PC-9 (cell line): ENCODE measurements at places on chromosomes 16 and 17. TPM values are rescaled to one million over a fixed set of nuclear protein-coding genes. Genes with fewer than 3 reads are reported as not detected.

- no peak for DNase-seq
- no peak overlapping the region for H3K27ac ChIP-seq
- H3K4me1 ChIP-seq, result no peaks in the 10 kb centered on the region
- no peaks in the 10 kb centered on the region for H3K27me3 ChIP-seq
Observed at GRCh38 chr17:42584880-42585279, 7.4 kb upstream of the PSMC3IP start.

DNA sequence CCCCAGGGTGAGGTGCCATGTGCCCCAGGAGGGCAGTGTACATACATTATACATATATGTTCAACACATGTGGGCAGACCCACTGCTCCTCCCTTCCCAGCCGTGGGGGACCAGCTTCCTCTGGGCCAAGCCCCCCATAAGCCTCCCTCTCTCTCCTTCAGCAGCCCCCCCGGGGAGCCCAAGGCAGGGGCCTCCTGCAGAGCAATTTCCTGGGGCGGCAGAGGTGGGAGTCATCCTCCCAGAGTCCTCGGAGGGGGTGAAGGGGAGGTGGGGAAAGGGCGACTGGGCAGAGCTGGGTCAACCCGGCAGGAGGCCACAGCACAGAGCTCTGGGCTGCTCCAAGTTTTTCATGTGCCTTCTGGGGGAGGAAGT lies 235.1 kb downstream of the ZNF423 start:
- no peak overlapping the region for H3K27ac ChIP-seq
- no peaks in the 10 kb centered on the region for H3K4me1 ChIP-seq
- H3K36me3 ChIP-seq, result no peaks in the 10 kb centered on the region
- no peak for DNase-seq

DNA sequence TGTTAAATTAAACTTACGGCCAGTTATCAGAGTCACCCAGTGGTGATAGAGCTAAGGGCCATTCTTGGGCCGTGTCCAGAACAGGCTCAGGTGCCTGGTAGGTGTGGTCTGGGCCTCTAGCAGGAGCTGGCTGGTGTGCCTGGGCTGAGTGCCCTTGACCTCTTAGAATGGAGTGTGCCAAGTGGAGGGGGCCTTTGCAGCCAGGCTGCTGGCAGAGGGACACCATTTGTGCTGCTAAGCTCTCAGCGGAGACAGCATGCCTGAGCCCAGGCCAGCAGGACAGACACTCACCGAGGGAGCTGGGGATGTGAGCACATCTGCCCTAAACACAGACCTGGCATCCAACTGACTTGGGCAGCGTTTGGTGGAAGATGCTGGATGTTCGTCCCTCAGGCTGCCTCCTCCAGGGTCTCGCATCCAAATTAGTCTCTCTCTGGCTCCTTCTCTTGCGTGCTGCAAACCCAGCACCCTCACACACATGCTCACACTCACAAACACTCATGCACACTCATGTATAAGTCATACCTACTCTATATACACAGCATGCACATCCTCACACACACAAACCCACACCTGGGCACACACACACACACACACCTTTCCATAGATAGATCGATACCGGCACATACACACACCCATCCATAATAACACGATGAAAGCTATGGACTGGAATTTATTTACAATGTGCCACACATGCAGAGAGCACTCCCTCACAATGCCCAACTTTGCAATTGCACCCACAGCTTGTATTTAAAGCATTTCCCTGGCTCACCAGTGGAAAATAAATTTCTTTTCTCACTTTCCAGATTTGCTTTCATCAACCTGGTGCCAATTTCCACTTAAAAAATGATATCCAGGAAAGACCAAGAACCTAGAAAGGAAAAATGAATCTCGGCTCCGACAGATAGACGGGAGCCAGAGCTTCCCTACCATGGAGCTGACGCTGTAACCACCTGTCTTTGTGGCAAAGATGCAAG lies 33.6 kb upstream of the CDH5 start:
- no peak overlapping the region for H3K27ac ChIP-seq
- DNase-seq, result no peak
- H3K4me3 ChIP-seq, result no peak overlapping the region
- H3K36me3 ChIP-seq, result no peaks in the 10 kb centered on the region

DNA sequence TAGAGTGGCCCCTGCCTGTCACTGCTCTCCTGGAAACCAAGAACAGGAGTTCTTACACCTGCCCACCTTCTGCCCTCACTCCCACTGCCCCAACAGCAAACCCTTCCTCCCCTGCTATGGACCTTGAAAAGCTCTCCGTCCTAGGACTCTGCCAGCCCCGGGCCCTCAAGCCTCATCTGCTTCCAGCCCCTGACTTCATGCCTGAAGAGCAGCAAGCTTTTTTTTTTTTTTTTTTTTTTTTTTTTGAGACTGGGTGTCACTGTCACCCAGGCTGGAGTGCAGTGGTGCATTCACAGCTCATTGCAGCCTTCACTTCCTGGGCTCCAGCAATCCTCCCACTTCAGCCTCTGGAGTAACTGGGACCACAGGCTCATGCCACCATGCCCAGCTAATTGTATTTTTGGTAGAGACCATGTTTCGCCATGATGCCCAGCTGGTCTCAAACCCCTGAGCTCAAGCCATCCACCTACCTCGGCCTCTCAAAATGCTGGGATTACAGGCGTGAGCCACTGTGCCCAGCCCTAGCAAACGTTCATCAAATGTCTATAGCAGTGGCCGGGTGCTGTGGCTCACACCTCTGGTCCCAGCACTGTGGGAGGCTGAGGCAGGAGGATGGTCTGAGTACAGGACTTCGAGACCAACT lies 16.9 kb downstream of the CARHSP1 start:
- H3K4me1 ChIP-seq, result no peaks in the 10 kb centered on the region
- H3K27ac ChIP-seq, result no peak overlapping the region
- H3K27me3 ChIP-seq, result no peaks in the 10 kb centered on the region
- no peak overlapping the region for H3K4me3 ChIP-seq
- DNase-seq, result no peak
- H3K36me3 ChIP-seq, result peaks cover 14% of the 10 kb centered on the region; the same call in 1 of the 2 replicates

DNA sequence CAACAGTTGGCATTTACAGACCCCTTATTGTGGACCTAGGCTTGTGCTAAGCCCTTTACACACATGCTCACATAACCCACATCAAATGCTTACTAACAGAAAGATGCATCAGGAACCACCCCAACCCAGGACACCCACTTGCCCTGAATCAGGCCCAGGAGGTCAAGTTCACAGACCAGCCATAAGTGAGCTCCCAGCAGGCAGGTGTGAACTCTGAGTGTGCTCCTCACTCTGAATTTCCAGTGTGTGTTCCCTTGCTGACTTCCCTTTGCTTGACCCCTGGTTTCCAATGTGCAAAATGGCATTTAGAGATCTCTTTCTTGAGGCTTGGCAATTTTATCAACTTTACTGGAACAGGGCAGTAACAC lies 87.0 kb downstream of the BMERB1 start:
- no peak for DNase-seq
- 0 out of 2 replicates have a peak, but pooled peaks cover 7% of the 10 kb centered on the region for H3K4me1 ChIP-seq
- no peak overlapping the region for H3K4me3 ChIP-seq
- no peaks in the 10 kb centered on the region for H3K36me3 ChIP-seq
- H3K27me3 ChIP-seq, result no peaks in the 10 kb centered on the region

- H3K36me3 ChIP-seq, result peaks cover 7% of the 10 kb centered on the region
- H3K27me3 ChIP-seq, result no peaks in the 10 kb centered on the region
- peak overlapping the region; percentile 86 for H3K27ac ChIP-seq
- H3K4me1 ChIP-seq, result peaks cover 22% of the 10 kb centered on the region
Observed at GRCh38 chr16:2250652-2251295, 613 bp downstream of the ECI1 start.

DNA sequence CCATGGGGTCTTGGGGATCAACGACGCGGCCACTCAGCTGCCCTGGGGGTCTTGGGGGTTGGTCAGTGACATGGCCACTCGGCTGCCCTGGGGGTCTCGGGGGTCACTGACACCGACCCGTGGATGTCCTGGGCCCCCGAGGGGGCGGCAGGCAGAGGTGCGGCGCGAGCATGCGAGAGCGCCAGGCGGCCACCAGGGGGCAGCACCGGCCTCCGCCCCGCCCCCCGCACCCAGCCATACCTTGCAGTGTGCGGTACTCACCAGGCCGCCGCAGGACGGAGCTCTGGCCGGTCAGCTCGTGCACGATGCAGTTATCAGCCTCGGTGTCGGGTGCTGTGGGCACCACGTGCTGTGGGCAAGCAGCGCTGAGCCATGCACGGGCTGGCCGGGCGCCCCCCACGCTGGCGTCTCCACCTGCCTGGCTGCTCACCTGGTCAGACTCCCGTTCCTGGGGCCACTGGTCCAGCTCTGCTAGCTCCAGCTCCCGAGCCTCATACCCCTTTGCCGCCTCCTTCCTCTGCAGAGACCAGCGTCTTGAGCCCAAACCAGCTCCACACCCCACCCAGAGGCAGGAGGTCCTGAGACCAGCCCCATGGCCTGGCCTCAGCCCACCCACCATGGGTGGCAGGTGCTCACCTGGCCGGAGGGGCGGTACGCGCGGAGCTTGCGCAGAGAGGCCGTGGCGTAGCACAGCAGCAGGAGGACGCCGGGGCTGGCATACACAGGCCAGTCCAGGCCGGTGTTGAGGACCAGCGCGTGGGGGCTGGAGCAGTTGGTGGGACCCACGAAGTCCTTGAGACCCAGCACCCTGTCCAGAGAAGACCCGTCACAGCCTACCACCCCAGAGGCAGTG lies 31.2 kb downstream of the CTU2 start:
- H3K4me3 ChIP-seq, result no peak overlapping the region
- peak; percentile 84 for DNase-seq
- H3K27ac ChIP-seq, result no peak overlapping the region
- 0 out of 2 replicates have a peak, but pooled peaks cover 3% of the 10 kb centered on the region for H3K36me3 ChIP-seq
- no peaks in the 10 kb centered on the region for H3K4me1 ChIP-seq

DNA sequence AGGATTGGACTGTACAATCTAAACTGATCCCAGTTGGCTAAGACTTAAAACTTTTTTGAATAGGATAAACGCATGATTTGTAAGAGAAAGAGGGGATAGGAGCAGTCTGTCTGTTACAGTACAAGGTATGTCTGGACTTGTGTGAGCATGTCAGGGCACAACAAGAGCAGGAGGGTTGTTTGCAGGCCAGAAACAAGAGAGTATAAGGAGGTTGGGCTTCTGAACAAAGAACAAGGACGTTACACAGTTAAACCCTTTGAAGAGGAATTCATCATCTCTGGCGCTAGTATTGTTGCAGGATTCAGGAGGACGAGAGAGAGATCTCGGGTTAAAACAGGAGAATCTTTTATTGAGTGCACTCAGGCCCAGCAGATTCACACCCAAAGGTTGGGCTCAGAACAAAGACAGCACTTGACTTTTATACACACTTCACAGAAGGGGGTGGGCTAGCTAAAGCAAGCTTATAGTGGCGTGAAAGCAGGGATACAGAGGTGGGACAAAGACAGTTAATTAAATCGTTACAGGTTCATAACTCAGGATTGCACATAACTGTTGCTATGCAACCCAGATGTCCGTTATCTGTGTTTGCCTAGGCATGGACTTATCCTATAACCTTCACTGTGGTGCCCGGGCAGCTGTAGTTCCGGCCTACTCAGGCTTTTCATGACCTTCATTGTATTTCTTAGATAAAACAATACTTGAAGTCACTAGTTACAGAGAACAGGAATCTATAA lies 34.3 kb downstream of the SEC14L1 start:
- DNase-seq, result no peak
- no peak overlapping the region for H3K27ac ChIP-seq

GRCh38 chr16:75102595-75102994 lies 14.0 kb downstream of the LDHD start:
- no peaks in the 10 kb centered on the region; the same call in 1 of the 2 replicates for H3K36me3 ChIP-seq
- H3K4me3 ChIP-seq, result no peak overlapping the region
- no peaks in the 10 kb centered on the region for H3K27me3 ChIP-seq
- no peak for DNase-seq
- H3K27ac ChIP-seq, result no peak overlapping the region

GRCh38 chr16:30797670-30798309 lies 10.8 kb upstream of the ZNF629 start:
- H3K36me3 ChIP-seq, result no peaks in the 10 kb centered on the region
- peak; percentile 34 for DNase-seq
- no peak overlapping the region for H3K4me3 ChIP-seq
- no peaks in the 10 kb centered on the region for H3K27me3 ChIP-seq

- no peak overlapping the region for H3K4me3 ChIP-seq
- H3K4me1 ChIP-seq, result peaks cover 20% of the 10 kb centered on the region
- no peaks in the 10 kb centered on the region for H3K36me3 ChIP-seq
- DNase-seq, result no peak
Observed at GRCh38 chr17:49074851-49075540, 57.6 kb upstream of the B4GALNT2 start.

DNA sequence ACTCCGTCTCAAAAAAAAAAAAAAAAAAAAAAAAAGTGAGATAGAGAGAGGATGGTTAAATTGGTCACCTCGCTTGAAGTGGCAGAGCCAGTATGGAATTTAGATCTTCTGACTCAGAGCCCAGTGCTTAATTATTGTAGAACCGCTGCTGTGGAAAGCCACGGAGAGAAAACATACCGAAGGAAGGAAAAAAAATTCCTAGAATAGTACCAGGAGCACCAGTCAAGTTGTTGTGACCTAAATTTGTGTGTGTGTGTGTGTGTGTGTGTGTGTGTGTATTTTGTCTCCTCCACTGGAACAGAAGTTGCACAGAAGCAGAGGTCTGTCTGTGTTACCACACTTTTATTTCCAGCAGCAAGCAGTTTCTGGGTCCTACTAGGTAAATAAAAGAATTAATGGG lies 10.6 kb upstream of the NUP85 start:
- H3K27ac ChIP-seq, result peak overlapping the region; percentile 46
- DNase-seq, result peak; percentile 23
- no peak overlapping the region; the same call in 1 of the 2 replicates for H3K4me3 ChIP-seq
- peaks cover 5% of the 10 kb centered on the region for H3K4me1 ChIP-seq
- no peaks in the 10 kb centered on the region for H3K36me3 ChIP-seq

DNA sequence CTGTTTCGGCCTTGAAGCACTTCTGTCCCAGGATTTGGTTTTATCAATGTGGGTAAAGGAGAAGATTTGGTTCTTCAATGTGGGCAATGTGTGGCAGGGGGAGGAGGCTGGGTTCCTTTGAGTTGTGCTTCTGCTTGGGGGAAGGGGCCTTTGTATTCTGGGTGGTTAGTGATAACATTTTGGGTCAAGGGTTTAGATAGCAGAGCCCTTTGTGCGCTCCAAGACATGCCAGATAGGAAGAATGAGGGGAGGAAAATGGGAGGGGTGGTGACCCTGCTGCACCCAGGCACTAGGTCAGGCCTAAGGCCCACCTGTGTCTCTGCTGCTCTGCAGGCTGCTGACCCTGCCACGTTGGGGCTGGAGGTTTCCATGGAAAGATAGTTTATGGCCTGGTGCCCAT lies 40.0 kb upstream of the CDC42EP4 start:
- H3K4me3 ChIP-seq, result no peak overlapping the region
- H3K27me3 ChIP-seq, result no peaks in the 10 kb centered on the region
- H3K4me1 ChIP-seq, result no peaks in the 10 kb centered on the region
- no peak overlapping the region for H3K27ac ChIP-seq
- no peak for DNase-seq
- no peaks in the 10 kb centered on the region for H3K36me3 ChIP-seq

The SYT17 gene
- total RNA-seq, result 36.6 and 45.2 TPM in 2 replicates

The BCAR1 gene
- 53.9 and 62.5 TPM in 2 replicates for total RNA-seq

The KRTAP1-1 gene
- total RNA-seq, result not detected in 2 replicates

The MT1E gene
- 22.0 and 22.2 TPM in 2 replicates for total RNA-seq

The IRF8 gene
- total RNA-seq, result not detected in 2 replicates
